ENCODE measurements at places on chromosomes 12 and 14.

GRCh38 chr12:20174528-20175175, 193.7 kb upstream of the PDE3A start:
- no peak for DNase-seq

DNA sequence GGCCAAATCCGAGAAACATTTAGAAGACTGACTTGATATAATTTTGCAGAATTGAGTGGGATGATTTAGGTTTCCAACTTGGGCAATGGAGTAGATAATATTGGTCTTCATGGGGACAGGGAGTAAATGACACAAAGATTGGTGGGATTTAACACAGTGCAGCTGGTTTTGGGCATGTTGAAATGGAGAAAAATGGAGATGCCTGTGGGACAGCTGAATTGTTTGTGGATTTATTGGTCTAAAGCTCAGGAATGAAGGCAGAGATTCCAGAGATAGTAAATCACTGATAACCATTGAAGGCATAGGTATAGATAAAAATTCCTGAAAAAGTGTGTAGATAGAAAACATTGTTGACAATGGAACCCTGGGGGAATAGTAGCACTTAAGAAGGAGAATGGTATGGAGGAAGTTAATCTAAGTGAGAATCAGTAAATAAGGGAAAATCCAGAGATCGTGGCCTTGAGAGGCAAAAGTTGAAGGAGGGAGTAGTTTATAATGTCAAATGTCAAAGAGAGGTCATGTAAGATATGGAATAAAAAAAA, 120.9 kb upstream of the ATP2B1 start:
- no peak for DNase-seq

DNA sequence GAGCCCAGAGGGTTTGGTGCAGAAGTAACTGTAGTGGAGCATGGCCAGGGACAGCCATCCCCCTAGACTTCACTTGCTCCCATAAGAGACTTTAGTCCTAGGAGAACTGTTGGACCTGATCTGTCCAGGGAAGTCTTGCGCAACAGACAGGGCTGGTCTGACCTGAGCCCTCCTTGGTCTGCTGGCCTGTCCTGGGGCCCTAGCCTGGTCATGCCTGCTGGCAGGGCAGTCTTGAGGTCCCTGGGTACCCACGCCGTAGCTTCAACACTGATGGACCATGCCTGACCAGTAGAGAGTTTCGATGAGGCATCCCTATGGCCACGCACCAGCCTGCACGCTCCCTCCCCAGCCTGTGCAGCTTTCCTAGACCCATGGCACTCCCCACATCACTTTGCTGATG, 305.7 kb downstream of the GPHN start:
- DNase-seq: no peak

DNA sequence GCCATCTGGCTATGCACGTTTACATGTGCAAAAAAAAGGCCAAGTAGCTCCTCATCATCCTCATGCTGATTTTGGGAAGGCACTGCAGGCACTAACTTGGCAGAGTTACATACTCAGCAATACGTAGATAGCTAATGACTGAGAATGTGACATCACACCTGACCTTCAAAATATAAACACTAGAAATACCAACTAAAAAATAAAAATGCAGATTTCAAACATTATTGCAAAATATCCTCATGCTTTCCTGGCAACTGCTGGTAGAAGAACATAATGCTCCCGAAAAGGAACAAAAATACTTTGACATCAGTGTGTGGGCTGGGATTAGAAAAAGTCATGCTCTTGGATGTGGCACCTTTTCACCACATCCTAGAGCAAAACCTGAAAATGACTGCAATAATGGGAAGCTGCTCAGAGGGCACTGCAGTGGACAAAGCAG, 153.2 kb upstream of the ABCD2 start:
- no peak for DNase-seq

- no peak for DNase-seq
These were observed 74.8 kb upstream of the PLXNC1 start for GRCh38 chr12:94073441-94074051.

Data from stimulated activated CD8-positive, alpha-beta memory T cell treated with anti-CD3 and anti-CD28 coated beads, Interleukin-7, amount 100 ng/mL, for 1 hour (primary cell).